Ammon's horn (tissue), 1 donor: ENCODE measurements at places on chromosomes 5 and 9.
A peak's percentile ranks its signal among the peaks of the same experiment; 100 is the strongest.

DNA sequence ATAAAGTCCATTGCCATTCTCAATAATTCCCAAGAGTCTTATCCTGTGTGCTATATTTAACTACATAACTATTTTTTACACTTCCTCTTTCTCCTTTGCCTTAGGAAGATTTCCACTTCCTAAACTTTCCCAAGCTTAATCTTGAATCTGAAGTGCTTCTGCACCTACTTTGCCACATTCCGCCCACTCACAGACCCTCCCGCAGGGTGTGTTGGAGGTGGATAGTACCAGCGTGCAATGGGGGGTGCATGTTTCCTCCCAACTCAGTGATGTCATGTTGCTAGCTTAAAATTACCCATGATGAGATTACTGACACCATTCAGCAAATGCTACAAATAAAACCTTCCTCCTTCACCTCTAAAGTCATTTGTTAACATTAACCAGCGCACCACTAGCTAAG, 460.2 kb downstream of the NR2F1-AS1 start:
- no peak for DNase-seq

GRCh38 chr5:41094871-41095270, 23.7 kb upstream of the MROH2B start:
- DNase-seq = no peak

- DNase-seq = no peak
Measured at GRCh38 chr5:176934309-176934930, 35.3 kb upstream of the HK3 start.

DNA sequence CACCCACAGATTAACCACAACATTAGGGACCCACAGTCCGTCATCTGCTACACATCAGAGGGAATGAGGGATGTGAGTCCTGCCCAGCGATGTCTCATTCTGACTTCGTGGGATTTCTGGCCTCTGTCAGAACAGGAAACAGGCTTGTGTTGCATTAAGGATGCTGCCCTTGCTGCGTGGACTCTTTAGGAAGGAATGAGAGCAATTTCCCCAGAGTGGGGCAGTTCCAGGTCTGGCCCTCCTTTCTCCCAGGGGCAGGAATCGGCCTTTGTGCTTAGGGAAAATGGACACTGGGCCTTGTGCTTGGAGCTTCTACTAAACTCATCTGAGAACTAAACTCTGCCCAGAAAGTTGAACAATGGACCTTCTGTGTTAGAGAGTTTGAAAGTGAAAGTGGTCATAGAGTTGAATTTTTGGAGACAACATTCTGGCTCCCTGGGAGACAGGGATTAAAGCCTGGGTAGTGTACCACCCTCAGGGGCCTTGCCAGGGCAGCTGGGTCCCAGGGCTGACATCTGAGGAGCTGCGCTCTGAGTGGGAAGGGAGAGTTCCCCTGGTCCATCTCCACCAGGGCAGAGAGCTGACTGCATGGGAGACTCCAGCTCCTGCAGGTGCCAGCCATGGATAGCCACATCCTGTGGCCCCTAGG, 37.8 kb upstream of the S1PR3 start:
- peak; percentile 63 for DNase-seq

GRCh38 chr5:58279259-58279658, 180.6 kb downstream of the PLK2 start:
- DNase-seq = no peak

GRCh38 chr5:11520241-11520930, 383.9 kb downstream of the CTNND2 start:
- no peak for DNase-seq

- DNase-seq = no peak
Measured at GRCh38 chr5:124641154-124641792, 105.2 kb downstream of the ZNF608 start.

DNA sequence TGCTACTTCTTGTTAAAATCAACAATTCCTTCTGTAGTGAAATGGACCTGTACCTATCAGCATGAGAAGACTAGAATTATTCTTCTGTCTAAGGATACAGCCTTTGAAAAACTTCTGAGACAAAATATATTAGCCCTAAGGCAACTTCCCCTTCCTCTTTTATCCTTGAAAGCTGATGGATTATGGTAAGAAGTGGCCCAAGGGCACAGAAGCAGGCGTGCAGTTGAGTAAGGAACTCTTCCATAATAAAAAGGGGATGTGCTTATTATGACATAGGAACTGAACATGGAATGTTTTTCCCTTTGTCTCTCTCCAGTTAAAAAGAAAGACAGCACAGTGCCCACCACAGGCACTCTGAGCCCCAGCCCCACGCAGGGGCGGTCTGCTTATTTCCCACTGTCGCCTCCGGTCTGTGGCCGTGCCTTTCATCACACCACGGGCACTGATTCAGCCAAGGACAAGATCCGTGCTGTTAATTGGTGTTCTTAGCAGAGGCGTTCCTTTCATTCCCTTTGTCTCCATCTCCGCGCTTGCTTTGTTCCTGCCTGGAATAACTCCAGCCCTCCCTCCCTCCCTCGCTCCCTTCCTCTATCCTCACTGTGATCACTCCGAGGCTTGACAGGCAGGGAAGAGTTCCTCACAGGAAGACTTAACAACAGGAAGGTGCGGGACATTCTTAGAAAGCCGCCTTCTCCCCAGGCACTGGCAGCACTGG, 135.9 kb upstream of the OTULINL start:
- peak; percentile 56 for DNase-seq

GRCh38 chr5:178449163-178450070, 140.8 kb downstream of the COL23A1 start:
- no peak for DNase-seq
